ENCODE measurements at places on chromosomes 4 and X.

- no peak for DNase-seq
Observed at GRCh38 chrX:136674270-136674985, 26.5 kb downstream of the CD40LG start.

DNA sequence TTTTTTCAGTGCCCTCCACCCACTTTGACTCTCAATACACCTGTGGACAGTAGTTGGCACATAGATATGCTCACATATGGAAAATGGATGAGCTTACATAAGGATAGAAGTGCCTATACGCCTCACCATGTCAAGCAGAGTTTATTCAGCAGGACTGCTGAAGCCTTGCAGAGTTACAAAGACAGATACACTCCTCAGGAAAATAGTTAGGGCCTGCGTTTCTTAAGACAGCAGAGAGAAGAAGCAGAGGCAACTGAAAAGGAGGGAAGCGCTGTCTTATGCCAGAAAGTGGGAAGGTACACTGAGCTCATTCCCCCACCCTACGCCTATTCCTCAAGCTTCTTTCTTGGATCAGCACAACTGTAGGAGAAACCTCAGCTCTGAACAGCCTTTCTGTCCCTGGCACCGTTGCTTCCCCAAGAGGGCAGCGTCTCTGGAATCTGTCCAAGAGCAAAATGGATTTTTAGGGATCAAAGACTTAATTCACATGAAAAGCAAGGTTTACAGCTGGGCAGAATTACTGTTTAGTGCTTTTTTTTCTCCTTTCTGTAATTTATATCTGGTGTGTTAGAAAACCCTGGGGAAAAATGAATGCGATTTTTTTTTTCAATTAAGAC, 37.3 kb upstream of the MBTPS2 start:
- no peak for DNase-seq

DNA sequence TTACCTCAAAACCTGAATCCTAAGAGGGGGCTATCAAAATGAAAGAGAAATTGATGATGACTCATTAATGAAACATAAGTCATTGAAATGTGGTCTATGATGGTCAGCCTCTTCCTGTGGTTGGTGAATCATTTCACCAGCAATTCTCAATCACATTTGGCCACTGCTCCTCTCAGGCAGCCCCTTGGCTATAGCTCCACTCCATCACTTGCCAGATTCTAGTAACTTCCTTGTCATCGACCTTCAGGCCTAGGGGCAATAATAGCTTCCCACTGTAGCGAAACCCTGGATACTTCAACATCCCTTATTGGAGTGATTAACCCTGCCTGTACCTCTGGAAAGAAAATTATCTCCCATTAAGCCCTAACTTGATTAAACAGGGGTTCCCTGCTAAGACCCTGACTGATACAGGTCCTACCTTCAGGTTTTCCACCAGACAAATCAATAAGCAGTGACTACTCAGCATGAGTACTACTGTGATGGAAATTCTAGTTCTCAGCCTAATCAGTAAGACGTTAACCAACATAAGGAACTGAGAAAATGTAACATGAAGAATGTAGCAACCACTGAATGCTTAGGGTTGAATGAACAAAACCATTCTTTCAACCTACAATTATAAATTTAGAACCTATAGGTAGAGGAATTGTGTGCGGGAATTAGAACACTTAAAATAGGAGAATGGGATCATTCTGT, 30.4 kb downstream of the ADH7 start:
- no peak for DNase-seq

GRCh38 chrX:39724544-39724943, 373.2 kb downstream of the BCOR start:
- no peak for DNase-seq

DNA sequence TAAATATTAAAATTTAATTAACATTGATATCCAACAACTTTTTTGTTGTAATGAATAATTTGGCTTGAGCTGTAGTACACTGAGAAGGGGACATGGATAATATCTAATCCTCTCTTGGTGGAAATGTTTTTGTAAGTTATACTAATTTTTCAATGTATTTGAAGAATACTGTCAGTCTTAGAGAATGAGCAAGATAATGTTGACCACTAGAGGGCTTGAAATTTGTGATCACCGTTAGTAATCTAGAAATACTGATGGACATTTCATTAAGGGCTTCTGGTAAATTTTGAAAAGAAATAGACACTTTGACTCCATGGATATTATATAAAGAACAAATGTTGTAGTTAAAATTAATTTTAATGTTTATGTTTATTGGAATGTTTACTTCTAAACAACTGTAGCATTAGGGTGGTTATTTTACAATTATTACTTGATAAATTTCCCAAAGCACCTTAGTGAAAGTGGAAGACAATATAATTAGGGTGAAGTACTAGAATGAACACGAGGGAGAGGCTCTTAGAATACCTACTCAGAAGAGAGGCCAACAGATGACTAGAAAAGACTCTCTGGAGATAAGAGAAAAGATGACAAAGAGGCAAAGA, 20.0 kb upstream of the CAMK2D start:
- DNase-seq: no peak

DNA sequence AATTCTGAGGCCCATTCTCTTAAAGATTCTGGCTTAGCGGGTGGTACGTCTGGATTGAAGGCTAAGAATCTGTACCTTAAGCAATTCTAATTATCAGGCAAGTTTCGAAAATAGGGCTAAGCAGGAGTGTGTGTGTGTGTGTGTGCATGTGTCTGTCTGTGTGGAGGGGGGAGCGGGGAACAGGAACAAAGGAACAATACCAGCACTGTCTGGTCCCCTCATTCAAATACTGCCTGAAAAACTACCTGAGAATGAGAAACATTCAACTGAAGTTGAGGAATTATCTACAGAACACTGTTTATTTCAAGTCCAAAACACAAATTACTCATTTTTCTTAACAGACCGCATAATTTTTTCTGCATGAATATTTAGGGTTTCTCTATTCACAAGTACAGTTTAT, 18.6 kb downstream of the PGRMC2 start:
- no peak for DNase-seq

DNA sequence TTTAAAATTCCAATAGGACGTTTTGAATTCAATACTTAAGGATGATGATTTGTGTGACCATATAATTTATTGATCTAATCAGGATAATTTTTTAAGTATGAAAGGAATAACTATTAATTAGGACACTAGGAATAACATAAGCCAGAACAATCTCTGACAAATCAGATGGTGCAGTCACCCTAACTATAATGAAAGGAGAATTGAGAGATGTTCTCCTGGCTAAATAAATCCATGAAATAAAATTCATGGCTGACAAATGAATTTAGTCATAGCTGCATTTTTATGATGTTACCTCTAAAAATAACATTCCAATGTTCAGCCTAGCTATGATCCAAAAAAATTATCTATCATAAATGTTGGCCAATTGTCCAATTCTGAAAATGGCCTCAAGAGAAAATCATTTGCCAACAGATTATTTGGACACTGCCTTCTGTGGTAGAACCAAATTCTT, 190.6 kb upstream of the NEIL3 start:
- no peak for DNase-seq

DNA sequence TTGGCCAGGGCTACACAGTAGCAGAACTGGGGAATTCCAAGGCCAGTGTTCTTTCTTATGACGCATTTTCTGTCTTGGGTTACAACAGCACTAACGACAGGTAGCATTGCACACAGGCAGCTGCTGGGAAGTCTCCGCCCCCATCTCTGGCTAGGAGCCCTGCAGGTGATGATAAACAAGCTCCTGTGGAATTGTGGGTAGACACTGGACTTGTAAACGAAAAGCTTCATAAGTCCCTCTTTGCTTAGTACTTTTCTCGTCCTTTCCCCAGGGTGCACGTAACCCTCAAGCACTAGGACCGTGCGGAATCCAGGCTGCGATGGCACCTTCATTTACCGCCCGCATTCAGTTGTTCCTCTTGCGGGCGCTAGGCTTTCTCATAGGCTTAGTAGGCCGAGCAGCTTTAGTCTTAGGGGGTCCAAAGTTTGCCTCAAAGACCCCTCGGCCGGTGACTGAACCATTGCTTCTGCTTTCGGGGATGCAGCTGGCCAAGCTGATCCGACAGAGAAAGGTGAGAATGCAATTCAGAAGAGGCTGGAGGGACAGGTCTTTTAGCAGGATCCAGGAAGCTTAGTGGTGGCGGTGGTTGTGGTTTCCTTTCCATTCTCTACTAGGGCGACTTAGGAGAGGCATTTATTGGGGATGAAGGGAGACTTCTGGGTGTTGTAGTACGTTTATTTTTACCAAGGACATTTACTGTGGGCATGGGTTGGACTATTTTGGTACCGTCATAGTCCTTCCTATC, at the start of gene FAAH2:
FAAH2 (plus strand) TSS at position 200 of the 745 bp plus-strand sequence; CDS start at position 320, 120 bp downstream.
- DNase-seq: no peak

- no peak for DNase-seq
Observed at GRCh38 chr4:123977641-123978081, 581.1 kb downstream of the SPRY1 start.

- DNase-seq: peak; percentile 80
Observed at GRCh38 chr4:181150191-181150590, 1093.0 kb upstream of the TENM3 start.

- no peak for DNase-seq
Observed at GRCh38 chr4:637536-638280, 12.3 kb downstream of the PDE6B start.

DNA sequence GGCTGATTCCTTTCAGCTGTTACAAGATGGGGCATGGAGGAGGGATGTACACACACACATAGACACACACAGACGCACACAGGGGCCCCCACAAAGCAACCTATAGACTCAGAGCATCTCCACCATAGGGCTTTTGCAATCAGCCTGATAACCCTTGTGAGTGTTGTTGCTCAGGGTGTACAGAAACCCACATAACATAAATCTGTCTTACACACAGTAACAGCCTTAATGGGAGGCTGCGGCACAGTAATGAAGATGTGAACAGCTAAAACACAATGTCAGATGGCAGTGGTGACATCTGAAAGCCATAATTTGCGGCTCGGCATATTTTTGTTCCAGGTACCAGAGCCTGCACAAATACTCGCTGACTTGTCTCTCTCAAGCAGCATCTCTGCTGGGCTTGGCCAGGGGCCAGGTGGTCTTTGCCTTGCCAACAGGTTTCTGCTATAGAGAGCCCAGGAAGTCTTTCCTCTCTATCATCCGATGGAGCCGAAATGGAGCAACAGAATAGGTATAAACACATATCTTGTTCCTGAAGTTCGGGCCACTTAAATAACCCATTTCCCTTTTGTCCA, 357.2 kb upstream of the GATB start:
- DNase-seq: no peak

- no peak for DNase-seq
Observed at GRCh38 chrX:96985046-96985445, 101.3 kb downstream of the RPA4 start.

Measured in BE2C (cell line).